ENCODE measurements at places on chromosomes 3 and 15.

DNA sequence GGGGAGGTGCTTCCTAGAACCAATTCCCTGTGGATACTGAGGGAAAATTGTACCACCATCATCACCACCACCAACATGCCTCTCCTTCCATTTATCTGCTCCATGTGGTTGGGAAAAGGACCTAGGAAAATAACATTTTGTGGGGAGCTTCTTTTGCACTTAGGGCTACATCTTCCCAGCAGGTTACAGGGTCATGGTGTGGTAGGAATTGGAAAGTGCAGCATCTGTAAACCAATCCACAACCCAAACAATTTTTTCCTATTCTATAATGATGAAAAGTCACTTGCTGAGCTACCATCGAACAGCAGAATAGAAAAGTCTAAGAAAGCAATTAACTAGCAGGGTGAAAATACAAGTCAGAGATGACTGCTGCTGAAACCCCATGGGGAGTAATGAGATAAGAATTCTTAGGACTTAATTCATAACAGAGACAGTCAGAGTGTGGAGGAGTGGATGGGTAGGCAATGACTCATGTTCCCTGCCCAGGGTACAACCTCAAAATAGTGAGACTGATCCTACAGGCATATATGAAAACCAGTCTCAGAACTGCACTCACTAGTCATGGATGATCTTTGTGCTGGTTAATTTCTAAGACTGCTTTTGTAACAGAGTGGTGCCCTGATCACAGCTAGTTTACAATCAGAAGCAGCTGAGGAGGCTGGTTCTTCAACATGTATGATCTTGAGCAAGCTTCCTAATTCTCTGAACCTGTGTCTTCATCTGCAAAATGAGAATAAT is 38.1 kb upstream of the LEKR1 start:
- DNase-seq: no peak

DNA sequence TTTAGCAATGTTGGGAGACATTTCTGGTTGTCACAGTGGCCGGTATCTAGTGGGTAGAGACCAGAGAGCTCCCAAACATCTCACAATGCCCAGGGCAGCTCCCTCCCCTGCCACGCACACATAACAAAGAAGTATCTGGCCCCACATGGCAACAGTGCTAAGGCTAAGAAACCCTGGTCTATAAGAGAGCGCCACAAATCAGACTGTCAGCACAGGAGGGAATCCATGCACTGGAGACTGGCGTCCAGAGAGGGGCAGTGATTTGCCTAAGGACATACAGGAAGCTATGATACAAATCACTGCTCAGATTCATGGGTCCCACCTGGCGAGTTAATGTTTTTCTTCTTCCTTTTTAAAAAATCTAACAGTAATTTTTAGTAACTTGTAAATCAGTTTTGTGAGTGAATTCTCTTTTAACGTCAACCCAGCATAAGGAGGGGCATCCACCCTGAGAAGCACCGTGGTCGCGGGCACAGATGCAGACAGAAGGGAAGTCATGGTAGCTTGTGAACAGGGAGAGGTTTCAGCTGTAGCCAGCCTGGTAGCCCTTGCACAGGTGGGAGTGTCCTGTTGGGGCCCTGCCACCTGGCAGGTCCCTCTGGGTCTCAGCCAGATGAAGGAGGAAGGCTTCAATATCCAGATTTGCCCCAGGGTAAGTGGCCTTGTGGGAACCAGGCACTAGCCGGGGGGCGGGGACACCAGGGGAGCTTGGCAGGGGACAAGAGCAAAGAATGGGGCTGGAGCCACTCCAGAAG is 8.7 kb downstream of the ISG20 start:
- DNase-seq: no peak

- no peak for DNase-seq
Measured at GRCh38 chr15:83784975-83785374, 131.1 kb downstream of the ADAMTSL3 start.

DNA sequence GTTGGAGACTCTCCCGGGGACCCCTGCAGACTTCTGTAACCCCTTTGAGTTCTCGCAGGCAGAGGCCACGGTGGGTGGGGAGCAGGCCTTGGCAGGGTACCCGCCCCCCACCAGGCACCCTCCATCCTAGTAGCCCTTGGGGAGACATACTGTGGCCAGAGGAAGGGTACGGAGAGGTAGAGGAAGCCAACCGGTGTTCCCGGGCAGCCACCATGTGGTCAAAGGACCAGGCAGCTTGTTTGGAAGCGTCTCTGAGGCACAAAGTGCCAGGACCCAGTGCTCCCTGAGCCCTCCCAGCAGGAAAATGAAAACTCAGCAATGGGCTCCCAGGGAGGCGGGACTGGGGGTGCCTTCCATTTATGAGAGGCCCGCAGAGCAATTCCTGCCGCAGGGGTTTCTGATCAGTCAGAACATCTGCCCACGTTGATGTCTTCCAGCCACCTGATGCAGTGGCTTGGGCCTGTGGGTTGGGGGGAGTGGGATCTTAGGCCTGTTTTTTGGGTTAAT is 53.0 kb upstream of the CGNL1 start:
- no peak for DNase-seq

- no peak for DNase-seq
Measured at GRCh38 chr15:74827614-74828013, 1.2 kb downstream of the CPLX3 start.

GRCh38 chr3:10196389-10197052 is 31.8 kb downstream of the IRAK2 start:
- DNase-seq: no peak

DNA sequence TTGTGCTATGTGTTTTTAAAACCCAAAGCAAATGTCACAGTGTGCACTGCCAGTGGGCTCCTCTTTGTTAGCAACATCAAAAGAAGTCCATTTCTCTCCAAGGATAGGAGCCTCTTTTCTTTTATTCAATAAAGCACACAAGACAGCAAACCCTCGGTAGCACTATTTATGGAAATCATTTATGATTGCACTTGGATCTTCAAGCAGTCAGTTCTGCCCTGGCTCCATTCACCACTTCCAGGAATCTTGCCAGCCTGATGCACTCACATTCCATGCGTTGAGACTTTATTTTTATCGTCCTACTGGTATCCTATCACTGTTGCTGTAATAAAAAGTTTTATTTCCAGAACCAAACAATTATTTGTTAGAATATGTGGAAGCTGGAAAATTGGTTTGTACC is 412.1 kb downstream of the TBL1XR1 start:
- no peak for DNase-seq

DNA sequence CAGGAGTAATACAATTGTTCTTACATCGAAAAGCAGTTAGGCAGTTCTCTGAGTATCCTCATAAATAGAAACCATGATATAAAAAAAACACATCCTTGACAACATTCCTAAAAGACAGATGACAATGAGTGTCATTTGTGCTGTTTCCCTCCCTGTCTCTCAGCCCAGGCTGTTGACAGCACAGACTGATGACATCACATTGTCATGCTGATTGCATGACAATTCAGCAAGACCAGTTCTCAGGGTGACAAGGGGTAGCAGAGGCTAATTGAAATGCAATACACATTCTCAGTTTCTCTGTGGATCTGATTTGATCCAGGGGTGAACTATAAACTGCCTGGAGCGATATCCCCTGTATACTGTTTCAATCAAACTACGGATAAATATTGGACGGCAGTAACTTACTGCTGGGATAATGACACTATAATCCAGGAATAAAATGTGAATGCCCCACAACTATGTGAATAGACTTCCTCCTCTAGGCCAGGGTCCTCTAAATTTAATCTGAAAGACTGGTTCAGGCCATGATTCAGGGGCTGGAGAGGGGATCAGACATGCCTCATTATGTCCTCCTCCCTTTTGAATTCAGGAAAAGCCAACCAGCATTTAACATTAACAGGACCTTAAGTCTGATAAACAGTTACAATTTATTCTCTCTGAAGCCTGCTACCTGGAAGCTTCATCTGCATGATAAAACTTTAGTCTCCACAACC is 16.7 kb upstream of the EIF1B start:
- no peak for DNase-seq

- no peak for DNase-seq
Measured at GRCh38 chr15:63712828-63713520, 115.8 kb downstream of the FBXL22 start.

- no peak for DNase-seq
Measured at GRCh38 chr3:179181993-179182551, 33.9 kb downstream of the PIK3CA start.

DNA sequence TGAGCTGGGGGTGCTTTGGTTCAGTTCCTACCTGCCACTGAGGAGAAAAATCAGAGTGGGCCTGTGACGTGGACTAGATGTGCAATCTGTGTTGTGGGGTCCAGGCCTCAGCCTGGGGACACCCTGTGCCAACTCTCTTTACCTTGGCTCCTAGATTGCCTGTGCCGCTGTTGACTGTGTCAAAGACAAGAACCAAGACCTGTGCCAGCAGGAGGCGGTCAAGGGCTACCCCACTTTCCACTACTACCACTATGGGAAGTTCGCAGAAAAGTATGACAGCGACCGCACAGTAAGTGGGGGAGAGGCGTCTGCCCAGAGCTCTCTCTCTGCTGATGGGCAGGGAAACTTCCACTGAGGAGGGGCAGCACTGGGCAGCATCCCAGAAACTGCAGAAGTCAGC is 40.6 kb upstream of the SEC22A start:
- DNase-seq: no peak

- no peak for DNase-seq
Measured at GRCh38 chr15:65329984-65330735, 25.7 kb downstream of the RNU5B-1 start.

DNA sequence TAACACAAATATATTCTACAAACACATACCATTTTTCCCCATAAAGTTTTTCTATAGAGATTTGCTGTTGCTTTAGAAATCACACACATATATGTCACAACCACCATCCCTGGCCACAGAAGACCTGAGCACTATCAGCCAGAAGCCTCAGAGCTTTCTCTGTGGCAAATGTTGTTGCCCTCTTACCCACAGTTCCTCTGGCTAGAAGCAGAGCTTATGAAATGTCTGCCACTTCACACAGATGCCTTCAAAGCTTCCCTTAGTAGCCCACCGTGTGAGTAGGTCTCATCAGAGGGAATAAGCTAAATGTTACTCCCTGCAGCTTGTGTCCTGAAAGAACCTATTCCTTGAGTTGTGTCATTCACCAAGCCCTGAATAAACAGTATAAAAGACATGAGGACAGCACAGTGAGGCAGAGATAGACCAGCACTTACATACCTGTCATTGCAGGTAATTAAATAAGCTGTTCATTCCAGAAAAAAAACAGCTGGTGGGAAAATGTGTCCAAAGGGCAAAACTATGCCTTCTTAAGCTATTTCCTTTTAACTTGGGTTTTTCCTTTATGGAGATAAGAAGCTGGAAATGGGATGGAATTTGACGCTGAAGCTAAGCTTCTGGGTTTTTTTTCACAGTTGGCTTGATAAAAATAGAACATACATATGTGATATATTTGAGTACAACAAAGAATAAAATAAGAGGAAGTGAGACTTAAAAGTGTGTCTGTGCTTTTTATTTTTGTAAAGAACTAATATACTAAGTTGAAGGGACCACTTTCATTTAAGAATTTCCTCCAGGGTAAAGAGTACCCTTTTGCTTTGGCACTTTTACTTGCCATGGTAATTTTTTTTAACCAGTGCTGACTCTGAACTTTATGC is 391.4 kb downstream of the KCNH8 start:
- DNase-seq: no peak

All from kidney capillary endothelial cell (primary cell).